Fibroblast of the aortic adventitia (primary cell): ENCODE measurements at places on chromosomes 16 and 17.

GRCh38 chr16:86026916-86027315 is 128.0 kb downstream of the IRF8 start:
- no peak for DNase-seq

DNA sequence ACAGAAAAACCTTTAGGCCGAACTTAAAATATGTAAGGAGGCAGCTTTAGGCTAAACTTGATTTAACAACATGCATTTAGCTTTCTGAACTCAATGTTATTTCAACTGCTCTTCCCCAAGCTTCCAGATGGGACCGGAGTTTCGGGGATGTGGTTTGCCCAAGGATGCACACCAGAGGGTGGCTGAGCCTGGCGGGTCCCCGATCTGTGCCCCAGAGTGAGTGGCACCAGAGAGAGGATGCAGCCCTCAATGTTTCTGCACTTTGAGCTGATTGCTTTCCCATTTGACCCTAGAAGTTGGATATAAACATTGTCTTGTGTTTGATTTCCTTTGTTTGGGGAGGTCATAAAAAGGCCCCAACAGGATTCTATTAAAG is 348.0 kb upstream of the TNRC6C start:
- no peak for DNase-seq

DNA sequence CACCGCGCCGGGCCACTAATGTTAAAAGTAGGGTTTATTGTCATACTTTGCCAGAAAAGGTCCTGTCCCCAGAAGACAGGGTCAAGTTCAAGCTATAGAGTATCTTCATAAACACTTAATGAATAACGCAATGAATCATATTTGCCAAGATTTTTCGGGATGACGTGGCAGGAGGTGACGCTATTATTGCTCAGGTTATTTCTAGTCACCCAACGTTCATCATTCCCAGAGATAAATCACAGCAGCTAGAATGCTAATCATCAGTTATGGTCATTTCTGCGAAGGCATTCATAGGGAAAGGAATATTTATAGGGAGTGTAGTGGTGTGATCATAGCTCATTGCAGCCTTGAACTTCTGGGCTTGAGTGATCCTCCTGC is 2.0 kb downstream of the TMC5 start:
- DNase-seq: no peak

- DNase-seq: no peak
These were observed 7.3 kb upstream of the ALOX15 start for GRCh38 chr17:4648741-4649140.

DNA sequence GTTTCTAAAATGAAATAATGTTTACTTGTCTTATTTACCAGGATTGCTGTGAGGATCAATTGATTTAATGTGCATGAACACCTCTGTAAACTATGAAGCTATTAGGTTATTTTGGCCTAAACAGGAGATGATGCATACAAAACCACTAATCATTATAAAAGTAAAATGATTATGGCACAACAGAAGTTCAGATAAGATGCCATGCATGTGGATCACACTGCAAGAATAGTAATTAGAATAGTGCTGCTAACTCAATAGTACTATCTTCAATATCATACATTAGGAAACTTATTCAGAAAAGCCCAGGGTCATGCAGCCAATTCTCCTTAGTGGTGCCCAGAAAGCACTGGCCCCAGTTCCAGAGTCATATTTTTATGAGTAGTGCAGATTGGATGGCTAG is 66.9 kb downstream of the TMEM100 start:
- no peak for DNase-seq

DNA sequence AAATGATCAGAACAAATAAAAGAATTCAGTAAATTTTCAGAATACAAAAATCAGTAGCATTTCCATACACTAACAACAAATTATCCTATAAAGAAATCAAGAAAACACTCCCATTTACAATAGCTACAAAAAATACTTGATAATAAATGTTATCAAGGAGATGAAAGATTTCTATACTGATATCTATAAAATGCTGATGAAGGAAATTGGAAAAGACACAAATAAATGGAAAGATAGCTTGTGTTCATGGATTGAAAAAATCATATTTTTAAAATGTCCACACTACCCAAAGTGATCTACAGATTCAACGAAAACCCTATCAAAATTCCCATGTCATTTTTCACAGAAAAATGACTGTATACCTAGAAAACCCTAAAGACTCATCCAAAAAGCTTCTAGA is 18.1 kb downstream of the SLFN12 start:
- DNase-seq: no peak

GRCh38 chr16:75244844-75245758 is 6.3 kb downstream of the BCAR1 start:
- peak; percentile 93 for DNase-seq

GRCh38 chr17:78658281-78658785 is 81.1 kb upstream of the DNAH17 start:
- DNase-seq: no peak

DNA sequence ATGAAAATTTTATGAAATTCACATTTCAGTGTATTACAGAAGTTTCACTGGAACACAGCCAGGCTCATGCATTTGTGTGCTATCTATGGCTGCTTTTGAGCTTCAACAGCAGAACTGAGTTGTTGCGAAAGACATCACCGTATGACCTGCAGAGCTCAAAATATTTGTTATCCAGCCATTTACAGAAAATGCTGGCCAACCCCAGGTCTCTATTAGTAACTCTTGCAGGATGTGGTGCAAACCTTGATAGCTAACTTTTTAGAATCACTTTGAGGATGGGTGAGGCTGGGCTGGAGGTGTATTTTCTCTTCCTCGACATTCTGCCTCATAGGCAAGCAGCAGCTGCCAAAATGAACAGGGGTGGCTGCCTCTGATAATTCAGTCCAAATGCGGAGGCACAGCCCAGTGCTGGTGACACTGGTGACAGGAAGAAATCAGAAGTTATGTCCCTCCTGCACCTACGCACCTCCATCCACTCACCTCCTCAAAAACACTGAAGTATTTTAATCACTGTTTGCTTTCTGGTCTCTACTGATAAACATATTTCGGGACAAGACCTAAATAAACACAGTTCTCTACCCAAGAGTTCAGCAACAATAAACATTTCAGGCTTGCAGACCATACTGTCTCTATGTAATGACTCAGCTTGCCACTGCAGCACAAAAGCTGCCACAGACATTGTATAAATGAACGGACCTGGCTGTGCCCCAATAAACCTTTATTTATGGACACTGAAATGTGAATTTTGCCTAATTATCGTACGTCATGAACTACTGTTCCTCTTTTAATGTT is 28.5 kb downstream of the ARHGAP17 start:
- DNase-seq: peak; percentile 98

DNA sequence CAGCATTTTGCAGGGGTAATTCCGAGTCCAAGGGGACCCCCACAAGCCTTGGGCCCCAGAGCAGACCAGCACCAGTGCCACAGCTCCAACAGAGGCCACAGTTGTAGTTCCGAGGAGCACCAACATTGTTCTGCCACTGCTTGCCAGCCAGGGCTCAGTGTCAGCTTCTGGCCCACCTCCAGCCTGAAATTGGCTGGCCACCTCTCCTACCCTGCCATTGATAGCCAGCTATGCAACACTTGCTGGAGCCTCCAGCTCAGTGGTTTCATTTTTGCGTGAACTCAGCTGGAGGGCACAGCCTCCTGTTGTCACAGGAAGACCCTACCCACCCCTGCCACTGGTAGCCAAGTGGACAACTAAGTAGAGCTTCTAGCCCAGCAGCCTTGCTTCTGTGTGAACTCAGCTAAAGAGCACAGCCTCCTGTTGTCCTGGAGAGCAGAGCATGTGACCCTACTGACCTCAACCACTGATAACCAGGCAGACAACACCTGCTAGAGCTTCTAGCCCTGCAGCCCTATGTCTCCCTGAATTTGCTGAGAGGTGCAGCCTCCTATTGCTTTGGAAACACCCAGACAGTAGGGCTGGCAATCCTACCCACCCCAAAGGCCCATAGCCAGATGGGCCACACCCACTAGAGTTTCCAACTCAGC is 24.9 kb downstream of the HYDIN start:
- DNase-seq: no peak

DNA sequence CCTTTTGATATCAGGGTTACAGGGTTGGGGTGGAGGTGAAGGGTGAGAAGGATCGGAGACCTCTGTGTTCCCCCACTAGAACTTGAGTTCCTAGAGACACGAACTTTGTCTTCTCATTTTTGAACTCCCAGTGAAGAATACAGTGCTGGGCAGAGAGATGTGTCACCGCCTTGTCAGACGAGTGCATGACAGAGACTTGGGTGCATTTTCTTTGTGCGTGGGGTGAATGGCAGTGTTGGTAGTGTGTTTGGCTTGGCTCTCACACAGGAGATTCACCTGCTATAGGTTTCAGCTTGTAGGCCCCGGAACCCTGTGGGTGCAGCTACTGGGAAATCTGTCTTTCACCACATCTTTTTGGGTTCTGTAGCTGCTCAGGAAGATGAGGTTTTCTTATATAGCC is 40.0 kb upstream of the CCR7 start:
- DNase-seq: no peak

- DNase-seq: peak; percentile 36
These were observed 20.5 kb upstream of the SPACA3 start for GRCh38 chr17:32971171-32971570.

DNA sequence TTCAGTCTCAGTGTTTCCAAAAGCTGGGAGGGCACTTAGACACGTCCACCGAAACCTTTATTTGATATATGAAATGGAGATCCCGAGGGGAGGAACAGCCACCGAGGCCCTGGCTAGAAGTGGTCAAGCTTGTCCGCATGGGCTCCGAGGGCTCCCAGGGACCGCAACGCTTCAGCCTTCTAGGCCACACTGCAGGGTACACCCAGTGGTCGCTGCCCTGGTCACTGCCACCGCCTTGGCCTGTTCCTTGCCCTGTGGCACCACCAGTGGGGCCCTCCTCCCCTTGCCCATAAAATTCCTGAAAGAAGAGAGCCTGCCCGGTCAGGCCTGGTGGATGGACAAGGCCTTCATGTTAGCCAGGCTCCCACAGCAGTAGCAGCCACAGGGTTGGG is 43.8 kb upstream of the SMPD3 start:
- no peak for DNase-seq

DNA sequence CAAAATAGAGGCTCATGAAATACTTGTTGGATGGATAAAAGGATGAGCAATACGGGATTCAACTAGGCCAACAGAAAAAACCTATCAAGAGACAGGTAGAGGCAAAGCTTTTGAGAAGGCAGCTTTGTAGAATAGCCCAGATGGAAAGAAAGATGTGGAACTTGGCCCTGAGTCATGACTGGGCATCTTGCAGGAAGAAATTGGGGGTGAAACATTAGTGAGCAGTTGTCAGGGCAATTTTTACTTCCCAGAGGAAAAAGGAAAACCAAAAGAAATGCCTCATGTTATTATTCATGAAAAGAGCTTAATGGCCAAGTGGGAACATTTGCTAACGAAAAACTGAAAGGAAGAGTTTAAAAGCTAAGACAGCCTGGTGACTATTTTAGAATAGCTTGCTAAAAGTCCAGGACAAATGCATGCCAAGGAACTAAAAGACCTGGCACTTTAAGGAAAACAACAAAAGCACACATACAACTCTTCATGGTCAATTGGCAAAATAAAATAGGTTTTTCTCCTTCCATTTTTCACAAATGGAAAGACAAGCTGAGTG is 180.1 kb downstream of the HS3ST3A1 start:
- DNase-seq: no peak

- DNase-seq: no peak
These were observed 330.1 kb downstream of the MAP2K6 start for GRCh38 chr17:69744512-69745070.

- DNase-seq: no peak
These were observed 30.4 kb downstream of the CCDC182 start for GRCh38 chr17:57714665-57715180.

GRCh38 chr16:21033704-21034103 is 116.9 kb downstream of the DNAH3 start:
- DNase-seq: no peak

- peak; percentile 59 for DNase-seq
These were observed 142.3 kb downstream of the ABCC12 start for GRCh38 chr16:48013491-48013901.

DNA sequence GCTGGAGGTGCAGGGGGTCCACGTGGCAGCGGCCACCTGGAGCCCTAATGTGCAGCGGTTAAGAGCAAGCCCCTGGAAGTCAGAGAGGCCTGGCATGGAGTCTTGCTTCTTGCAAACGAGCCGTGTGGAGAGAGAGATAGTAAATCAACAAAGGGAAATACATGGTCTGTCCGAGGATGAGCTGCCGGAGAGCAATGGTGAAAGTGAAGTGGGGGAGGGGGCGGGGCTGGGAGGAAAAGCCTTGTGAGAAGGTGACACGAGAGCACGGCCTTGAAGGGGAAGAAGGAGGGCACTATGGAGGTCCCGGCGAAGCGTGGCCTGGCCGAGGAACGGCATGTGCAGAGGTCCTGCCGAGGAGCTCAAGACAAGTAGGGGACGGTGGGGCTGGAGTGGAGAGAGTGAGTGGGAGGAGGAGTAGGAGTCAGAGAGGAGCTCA is 6.0 kb upstream of the SERPINF1 start:
- no peak for DNase-seq

DNA sequence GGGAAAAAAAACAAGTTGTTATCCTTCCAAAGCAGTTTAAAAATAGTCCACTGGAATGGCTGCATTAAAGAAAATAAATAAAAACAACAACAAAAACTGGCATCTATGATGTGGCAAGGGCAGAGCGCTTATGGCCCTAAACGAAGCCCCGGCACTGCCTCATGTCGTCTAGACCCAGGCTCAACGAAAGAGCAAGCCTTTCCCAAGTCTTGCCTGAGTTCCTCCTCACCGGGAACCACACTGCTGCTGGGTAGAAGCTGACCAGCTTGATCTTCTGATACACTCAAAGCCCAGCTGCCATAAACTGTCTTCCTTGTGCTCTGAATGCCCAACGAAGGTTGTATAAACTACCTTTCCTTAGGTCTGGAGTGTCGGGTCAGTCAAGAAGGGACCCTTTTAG is 37.0 kb downstream of the NDEL1 start:
- no peak for DNase-seq

DNA sequence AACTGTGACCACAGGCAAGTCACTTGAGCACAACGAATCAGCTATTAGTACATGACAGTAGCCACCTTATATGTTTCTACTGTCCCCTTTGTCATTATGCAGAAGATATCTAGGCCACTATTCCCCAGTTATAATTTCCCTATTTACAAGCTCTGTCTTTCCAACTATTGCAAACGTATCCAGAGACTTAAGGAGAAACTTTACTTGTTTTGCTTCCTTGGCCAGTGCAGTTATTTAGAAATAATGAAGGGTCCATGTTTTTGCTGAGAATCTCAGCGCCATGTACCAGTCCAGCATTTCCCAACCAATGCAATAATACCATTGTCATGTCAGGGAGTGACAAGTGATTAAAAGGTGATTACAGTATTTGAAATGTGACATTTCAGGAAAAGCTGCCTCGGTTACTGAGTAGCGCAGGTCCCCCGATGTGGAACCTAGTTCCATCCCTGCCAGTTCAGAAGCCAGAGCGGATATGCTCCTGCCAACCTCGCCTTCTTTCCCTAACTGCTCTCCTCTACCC is 743 bp downstream of the ZNF624 start:
- peak; percentile 37 for DNase-seq

- DNase-seq: no peak
These were observed 1.0 kb upstream of the CREBBP start for GRCh38 chr16:3881499-3881990.

GRCh38 chr16:4505356-4506147 is 29.4 kb downstream of the HMOX2 start:
- no peak for DNase-seq
